ENCODE measurements at places on chromosomes 12 and 14.

DNA sequence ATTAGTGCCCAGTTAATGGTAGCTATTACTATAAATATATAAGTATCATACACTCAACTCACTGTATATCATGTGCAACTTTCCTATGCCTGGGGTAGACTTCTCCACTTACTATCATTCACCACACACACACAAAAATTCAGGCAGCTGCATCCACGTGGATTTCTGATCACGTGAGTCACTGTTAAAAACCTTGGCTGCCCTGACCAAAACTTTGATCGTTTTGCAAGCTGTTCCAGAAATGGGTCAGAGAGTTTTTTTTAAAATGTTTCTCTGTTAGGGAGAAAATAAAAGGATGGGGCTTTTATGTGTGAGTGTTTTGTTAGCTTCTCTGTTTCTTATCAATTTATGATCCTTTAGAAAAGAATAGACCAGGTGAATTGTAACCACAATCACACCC, 198.2 kb upstream of the CNOT2 start:
- no peak for DNase-seq

GRCh38 chr12:26906024-26906423, 31.8 kb downstream of the INTS13 start:
- DNase-seq: no peak

GRCh38 chr12:14618983-14619382, 51.3 kb upstream of the PLBD1 start:
- DNase-seq: no peak

- no peak for DNase-seq
Observed at GRCh38 chr12:131057211-131057721, 103.6 kb downstream of the ADGRD1 start.

DNA sequence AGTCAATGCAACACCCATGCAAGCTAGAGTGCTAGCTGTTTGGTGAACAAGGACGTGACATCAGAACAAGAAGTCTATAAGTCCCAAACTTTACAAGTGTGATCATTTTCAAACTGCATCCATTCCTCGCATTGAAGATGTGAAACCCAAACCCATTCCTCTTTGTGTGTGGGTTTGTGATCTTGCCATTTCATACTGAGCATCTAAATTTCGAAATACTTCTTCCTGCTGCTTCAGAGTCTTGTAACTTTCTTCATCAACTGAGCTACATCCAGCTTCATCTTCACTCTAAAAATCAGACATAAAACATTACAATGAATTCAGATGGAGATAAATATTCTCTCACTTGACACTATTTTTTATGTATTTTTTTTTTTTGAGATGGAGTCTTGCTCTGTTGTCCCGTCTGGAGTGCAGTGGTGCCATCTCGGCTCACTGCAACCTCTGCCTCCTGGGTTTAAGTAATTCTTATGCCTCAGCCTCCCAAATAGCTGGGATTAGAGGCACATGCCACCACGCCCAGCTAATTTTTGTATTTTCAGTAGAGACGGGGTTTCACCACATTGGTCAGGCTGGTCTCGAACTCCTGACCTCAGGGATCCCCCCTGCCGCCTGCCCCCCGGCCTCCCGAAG, 4.8 kb upstream of the ZCCHC8 start:
- DNase-seq: no peak

- peak; percentile 49 for DNase-seq
Observed at GRCh38 chr14:101359221-101360053, 201.9 kb upstream of the DIO3 start.

DNA sequence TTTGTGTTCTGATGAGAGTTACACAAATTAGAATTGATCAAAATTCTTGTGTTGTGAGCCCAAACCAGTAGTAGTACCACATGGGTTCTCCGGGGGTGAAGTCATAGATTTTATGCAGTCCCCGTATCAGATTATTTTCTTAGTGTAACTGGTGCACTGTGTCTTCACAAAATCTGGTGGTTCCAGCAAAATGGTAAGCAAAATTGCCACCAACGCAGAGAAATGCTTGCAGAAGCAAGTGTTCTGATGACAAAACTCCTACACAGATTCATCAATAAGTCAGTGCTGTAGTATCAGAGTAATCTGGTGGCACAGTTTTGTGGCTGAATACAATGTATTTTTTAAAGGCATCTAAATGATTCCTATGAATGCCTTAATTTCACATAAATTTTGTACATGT, 1.3 kb upstream of the CACNA2D4 start:
- no peak for DNase-seq

GRCh38 chr14:82511399-82511798, 977.7 kb upstream of the SEL1L start:
- DNase-seq: no peak

DNA sequence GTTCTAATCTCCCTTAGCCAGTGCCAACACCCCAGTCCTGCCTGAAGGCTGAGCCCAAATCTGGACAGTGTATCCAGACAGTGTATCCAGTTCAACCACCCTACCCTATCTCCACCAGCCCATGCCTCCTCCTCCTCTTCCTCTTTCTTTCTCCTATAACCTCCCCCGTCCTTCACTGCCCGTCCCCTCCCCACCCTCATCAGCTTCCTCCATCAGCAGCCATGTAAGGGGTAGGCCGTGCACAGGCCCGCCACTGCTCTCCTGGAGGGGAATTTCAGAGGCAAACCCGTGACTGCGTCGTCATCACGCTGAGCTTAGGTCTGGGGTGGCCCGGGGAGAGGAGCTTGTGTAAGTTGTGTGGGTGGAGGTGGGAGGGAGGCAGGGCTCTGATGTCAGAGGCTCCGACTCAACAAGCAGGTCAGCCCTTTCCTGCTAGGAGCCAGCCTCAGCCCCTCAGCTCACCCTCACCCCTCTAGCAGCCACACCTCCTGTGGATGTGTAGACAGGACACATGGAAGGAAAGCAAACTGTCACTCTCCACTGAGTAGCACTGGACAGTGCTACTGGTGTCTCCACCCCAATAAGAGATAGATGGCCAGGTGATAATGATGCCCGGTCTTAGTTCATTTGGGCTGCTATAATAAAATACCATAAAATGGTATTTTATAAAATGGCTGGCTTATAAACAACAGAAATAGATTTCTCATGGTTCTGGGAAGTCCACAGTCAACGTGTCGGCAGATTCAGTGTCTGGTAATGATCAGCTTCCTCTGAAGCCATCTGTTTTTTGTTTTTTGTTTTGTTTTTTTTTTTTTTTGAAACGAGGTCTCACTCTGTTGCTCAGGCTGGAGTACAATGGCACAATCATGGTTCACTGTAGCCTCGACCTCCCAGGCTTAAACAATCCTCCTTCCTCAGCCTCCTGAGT, 50.5 kb downstream of the IRF2BPL start:
- no peak for DNase-seq

DNA sequence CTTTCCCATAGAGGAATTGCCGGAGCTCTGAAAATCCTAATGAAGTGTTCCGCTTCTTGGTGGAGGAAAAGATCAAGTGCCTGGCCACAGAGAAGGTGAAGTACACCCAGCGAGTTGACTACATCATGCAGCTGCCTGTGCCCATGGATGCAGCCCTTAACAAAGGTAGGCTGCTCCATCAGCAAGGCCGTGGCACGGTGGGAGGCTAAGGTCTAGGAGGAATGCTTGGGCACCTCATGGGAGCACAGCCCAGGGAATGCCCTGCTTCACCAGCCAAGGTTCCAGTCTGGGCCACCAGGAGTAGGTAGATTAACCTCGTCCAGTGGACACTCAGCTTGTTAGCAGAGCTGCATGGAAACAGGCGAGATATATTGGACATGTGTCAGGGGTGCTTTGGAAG, 6.4 kb upstream of the TPI1 start:
- no peak for DNase-seq

DNA sequence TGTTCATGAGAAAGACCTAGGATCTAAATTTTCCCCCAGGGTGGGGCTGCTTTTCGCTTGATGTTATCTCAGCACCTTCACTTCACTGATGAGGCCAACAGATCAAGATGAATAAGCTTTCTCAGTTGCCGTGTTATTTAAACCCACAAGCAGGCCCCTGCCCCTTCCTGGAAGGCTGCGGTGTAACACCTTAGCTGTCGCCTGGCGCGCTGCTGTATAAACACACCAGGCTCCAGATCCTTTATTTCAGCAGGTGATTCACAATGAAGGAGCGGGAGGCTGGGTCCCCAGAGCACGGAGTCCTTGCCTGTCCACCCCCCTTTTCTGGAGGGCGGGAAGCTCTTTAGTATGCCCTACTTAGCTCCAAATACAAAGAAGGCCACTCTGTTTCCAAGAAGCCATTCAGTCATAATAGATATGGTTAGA, 515.4 kb downstream of the FUT8 start:
- no peak for DNase-seq

DNA sequence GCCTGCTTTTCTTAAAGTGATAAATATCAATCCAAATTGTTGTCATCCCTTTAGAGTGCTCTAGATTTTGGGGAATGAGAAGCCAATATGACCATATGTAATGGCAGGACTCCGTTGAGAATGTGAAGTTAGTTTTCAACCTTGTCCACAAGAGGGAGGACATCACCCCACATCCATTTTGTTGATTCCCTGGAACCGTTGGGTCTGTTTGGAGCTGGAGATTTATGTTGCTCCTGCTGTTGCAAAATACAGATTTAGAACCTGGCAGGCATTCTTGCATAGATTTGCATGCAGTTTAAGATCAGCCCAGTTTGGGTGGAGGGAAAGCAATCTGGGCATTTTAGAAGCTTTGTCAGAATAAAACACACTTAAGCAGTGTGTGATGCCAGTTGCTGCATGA, 620.1 kb downstream of the NRXN3 start:
- no peak for DNase-seq

DNA sequence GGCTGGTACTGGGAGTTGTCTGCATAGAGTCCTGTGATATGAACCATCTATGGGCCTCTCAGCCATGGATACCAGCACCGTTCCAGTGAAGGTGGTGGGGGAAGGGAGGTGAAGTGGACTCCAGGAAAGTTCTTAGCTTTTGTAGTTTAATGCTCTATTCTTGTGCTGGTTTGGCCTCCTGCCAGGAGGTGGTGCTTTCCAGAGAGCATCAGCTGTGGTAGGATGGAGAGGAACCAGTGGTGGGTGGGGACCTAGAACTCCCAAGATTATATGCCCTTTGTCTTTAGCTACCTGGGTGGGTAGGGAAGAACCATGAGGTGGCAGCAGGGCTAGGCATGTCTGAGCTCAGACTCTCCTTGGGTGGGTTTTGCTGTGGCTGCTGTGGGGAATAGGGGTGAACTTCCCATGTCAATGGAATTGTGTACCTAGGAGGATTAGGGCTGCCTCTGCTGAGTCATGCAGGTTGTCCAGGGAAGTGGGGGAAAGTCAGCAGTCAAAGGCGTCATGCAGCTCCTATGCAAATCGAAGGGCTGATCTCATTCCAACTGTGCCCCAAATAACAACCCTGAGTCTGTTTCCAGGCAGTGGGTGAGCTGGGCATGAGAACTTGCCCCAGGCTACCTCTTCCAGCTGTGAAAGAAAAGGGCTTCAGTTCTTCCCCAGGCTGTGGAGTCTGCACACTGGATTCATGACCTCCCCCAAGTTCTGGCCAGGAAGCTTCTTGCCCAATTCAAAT, 14.2 kb downstream of the GZMH start:
- no peak for DNase-seq

- no peak for DNase-seq
Observed at GRCh38 chr14:51182131-51182565, 57.9 kb upstream of the TMX1 start.

DNA sequence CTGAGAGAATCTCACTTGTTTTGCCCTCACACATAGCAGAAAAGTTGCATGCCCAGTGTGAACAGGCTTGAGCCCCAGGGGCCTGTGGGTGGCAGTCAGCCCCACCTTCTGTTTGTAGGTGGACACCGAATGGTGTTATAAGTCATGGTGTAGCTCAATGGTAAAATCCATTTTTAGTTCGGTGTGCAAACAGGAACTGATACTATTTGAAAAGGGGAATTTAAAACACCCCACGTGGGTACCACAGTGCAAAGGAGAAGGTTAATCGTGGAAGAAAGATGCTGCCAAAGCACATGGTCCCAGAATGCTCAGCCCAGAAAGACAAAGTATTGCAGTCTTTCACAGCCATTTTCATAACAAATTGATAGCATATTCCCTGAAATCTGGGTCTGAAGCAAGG, 71.8 kb upstream of the GZMB start:
- DNase-seq: no peak

DNA sequence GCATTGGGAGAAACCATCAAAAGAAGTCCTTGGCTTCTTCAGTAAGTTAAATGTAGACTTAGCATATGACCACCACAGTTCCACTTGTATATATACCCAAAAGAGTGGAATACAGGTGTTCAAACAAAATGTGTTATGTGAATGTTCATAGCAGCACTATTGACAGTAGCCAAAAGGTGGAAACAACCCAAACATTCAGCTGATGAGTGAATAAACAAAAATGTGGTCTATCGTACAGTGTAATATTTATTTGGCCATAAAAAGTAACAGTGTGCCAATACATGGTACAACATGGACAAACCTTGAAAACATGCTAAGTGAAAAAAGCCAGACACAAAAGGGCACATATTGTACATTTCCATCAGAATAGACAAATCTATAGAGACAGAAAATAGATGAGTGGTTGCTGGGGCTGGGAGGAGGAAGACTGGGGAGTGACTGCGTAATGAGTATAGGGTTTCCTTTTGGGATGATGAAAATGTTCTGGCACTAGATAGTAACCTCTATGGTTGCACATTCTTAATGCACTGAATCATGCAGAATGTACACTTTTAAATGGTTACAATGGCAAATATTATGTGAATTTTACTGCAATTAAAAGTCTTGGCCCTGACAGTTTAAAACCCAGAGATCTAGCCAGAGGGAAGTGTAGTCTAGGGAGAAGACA, 5.5 kb downstream of the ERP29 start:
- DNase-seq: no peak

- DNase-seq: no peak
Observed at GRCh38 chr12:4269279-4269991, 4.1 kb upstream of the CCND2 start.

- DNase-seq: no peak
Observed at GRCh38 chr12:40238266-40238902, 13.6 kb downstream of the LRRK2 start.

DNA sequence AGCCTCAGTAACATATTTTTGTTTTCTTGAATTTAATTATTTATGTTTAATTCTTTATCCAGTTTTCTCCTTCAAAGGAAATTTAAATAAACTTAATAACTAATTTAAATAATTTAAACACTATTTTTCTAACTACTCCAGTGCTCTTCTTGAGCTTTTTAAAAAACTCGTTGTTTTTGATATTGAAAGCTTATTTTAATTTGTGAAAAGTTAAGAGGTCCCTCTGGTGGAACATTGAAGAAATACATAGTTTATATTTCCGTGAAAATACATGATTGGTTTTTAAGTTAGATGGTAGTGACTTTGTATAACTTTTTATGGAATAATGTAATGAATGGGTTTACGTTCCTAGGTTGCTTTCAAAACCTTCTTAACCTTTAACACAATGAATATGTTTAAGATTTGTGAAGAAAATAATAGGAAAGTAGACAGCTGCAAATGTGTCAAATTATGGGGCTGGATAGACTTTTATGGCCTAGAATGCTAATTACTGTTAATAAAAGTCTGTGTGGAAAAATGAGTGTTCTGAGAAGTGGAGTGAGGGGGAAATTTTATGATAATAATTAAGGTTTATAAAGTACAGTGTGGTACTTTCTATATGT, 45.9 kb upstream of the MSRB3 start:
- DNase-seq: peak; percentile 9
